ENCODE measurements at places on chromosomes 16 and 17. TPM values are rescaled to one million over a fixed set of nuclear protein-coding genes. Genes with fewer than 3 reads are reported as not detected.

CA10 gene
- 30.0 TPM for total RNA-seq

TRAF4 gene
- 56.3 TPM for total RNA-seq

TEKT5 gene
- 0.28 TPM for total RNA-seq

PRAC1 gene
- total RNA-seq = not detected

OMG gene
- total RNA-seq = 29.9 TPM

HAPSTR1 gene
- total RNA-seq = 64.3 TPM

CCL8 gene
- total RNA-seq = 0.89 TPM

MLYCD gene
- 4.1 TPM for total RNA-seq

CDC6 gene
- total RNA-seq = 10.3 TPM

CDC27 gene
- total RNA-seq = 121 TPM

ZNF469 gene
- 3.2 TPM for total RNA-seq

HBM gene
- 33.7 TPM for total RNA-seq

KRTAP3-1 gene
- total RNA-seq = not detected

GNAO1 gene
- 34.4 TPM for total RNA-seq

GDE1 gene
- 93.5 TPM for total RNA-seq

KLHL11 gene
- 64.6 TPM for total RNA-seq

CACNG5 gene
- 12.2 TPM for total RNA-seq

BIRC5 gene
- total RNA-seq = 18.9 TPM

PSKH1 gene
- total RNA-seq = 18.3 TPM

XPO6 gene
- total RNA-seq = 84.1 TPM

CALB2 gene
- total RNA-seq = 42.2 TPM

TEKT3 gene
- 9.3 TPM for total RNA-seq

WFDC1 gene
- 9.3 TPM for total RNA-seq

HCRT gene
- total RNA-seq = not detected

HYDIN gene
- 14.6 TPM for total RNA-seq

HIC1 gene
- 11.9 TPM for total RNA-seq

TOX3 gene
- total RNA-seq = 4.8 TPM

SMIM22 gene
- total RNA-seq = not detected

NATD1 gene
- total RNA-seq = 2.4 TPM

KRTAP2-3 gene
- total RNA-seq = not detected

CDH11 gene
- 179 TPM for total RNA-seq

KRT40 gene
- total RNA-seq = not detected

ARHGAP44 gene
- total RNA-seq = 26.2 TPM

KIF19 gene
- 1.8 TPM for total RNA-seq

KRT33B gene
- total RNA-seq = 0.20 TPM

AMZ2 gene
- total RNA-seq = 83.9 TPM

TSPAN10 gene
- 0.69 TPM for total RNA-seq

ACBD4 gene
- 3.2 TPM for total RNA-seq

ZP2 gene
- 0.17 TPM for total RNA-seq

PRSS33 gene
- 0.17 TPM for total RNA-seq

CRYM gene
- total RNA-seq = 22.2 TPM

SRCIN1 gene
- 20.0 TPM for total RNA-seq

EPX gene
- total RNA-seq = 1.2 TPM

HS3ST6 gene
- total RNA-seq = not detected

FTSJ3 gene
- 42.2 TPM for total RNA-seq

HLF gene
- total RNA-seq = 35.6 TPM

GLIS2 gene
- 4.9 TPM for total RNA-seq

PLEKHM1 gene
- total RNA-seq = 12.1 TPM

NTN1 gene
- 18.7 TPM for total RNA-seq

CES4A gene
- total RNA-seq = 22.5 TPM

WNT9B gene
- total RNA-seq = 0.99 TPM

MPP3 gene
- 15.9 TPM for total RNA-seq

TMEM219 gene
- total RNA-seq = 83.1 TPM

SCGB1C2 gene
- total RNA-seq = not detected

TNFRSF13B gene
- total RNA-seq = not detected

SYCE1L gene
- total RNA-seq = 0.79 TPM
